AG04450 (cell line): ENCODE measurements at places on chromosomes 5 and 9.

DNA sequence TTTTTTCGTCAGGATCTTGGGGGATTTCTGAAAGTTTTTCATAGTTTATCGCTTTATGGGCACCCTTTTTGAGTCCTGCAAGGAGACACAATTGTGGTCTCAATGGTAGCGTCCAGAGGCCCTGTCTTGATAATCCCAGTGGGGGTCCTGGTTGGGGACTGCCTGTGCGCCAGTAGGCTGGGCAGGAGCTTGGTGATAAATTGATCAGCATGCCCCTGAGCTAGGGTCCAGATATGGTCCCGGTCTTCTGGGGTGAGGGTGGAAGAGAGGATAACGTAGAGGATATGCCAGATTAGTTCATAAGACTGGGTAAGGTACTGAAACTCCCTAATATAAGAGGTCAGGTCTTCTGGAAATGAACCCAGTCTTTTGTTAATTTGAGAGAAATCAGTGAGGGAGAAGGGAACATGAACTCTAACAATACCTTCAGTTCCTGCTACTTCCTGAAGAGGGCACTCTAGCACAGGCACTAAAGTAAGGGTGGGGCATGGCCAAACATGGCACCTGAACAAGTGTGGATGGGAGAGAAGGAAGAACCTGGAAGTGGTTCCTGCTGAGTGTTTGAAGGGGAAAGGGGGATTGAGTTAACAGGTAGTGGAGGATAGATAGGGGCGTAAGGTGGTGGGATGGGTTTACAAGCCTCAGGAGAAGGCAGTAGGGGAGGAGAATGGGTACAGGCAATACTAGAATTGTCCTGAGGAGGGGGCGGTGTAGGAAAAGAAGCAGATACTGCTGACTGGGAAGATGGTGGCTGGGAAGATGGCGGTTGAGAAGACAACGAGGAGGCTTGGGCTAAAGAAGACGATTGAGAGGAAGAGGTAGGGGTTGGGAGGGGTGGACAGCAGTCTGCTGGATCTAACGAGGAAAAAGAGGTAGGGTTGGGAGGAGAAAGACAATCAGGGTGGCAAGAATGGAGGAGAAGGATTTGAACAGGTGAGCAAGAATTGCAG lies 33.8 kb upstream of the ANXA2R start:
- no peak for DNase-seq

DNA sequence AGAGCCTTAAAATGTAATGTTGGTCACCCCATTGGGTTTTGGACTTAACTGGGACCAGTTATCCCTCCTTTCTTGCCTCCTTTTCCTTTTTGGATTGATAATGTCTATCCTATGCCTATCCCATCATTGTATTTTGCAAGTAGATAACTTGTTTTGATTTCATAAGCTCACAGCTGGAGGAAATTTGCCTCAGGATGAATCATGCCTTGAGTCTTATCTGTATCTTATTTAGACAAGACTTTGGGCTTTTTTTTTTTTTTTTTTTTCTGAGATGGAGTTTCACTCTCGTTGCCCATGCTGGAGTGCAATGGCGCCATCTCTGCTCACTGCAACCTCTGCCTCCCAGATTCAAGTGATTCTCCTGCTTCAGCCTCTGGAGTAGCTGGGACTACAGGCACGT lies 443.3 kb downstream of the DNAH5 start:
- DNase-seq: no peak

DNA sequence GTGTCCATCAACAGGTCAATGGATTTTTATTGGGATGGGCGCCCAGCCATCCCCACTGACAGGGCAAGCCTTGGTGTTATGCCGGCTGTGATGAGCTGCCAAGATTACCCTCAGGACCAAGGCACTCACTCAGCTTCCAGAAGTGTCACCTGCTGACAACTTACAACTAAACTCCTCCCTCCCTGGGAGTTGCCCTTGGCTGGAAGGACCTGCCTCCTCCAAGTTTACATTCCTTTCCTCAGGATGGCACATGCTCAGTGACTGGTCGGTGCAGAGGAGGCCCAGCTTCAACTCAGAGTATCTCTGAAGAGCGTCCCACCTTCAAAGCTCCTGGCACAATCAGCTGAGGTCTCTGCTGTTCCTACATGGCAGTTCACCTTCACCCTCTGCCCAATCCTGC lies 52.5 kb upstream of the ZBTB43 start:
- no peak for DNase-seq

- DNase-seq: no peak
These were observed 25.6 kb downstream of the PDE8B start for GRCh38 chr5:77235846-77236721.

DNA sequence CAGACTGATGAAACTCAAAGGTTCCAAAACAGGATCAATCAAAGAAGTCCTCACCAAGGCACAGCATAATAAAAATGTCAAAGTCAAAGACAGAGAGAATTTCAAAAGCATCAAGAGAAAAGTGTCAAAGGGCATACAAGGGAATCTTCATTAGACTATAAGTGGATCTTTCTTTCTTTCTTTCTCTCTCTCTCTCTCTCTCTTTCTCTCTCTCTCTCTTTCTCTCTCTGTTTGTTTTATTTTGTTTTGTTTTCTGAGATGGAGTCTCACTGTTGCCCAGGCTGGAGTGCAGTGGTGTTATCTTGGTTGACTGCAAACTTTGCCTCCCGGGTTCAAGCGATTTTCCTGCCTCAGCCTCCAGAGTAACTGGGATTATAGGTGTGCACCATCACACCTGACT lies 148.3 kb upstream of the CD180 start:
- DNase-seq: no peak

DNA sequence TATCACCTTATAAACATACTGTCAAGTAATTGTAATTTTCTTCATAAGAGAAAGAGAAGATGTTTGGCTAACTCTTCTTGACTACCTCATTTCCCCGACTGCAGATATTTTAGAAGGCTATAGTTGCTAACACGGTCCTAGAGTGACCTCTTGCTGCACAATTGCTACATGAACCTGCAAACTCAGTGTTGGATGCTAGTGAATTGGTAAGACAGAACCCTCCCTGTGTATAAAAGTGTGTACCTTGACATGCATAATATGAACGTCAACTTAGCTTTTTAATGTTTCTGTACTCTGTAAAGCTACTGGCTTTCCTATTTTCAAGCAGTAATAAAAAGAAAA lies 46.7 kb upstream of the CER1 start:
- DNase-seq: no peak

GRCh38 chr9:33776578-33776977 lies 18.8 kb upstream of the PRSS3 start:
- DNase-seq: no peak

GRCh38 chr5:96743065-96743768 lies 64.5 kb downstream of the ERAP1 start:
- no peak for DNase-seq
